Activated T-helper 1 cell treated with anti-CD3 and anti-CD28 coated beads, Interleukin-12 subunit alpha, Interleukin-12 subunit beta, Interleukin-2, Interleukin-4 antibody, amounts not matched to agents 30 ng/mL and 10 ng/mL and 1 ng/mL, durations not matched to agents 14 hours and 24 hours and 36 hours (primary cell): ENCODE measurements at places on chromosomes 13 and 19. TPM values are rescaled to one million over a fixed set of nuclear protein-coding genes. Genes with fewer than 3 reads are reported as not detected.

The GRK1 gene
- total RNA-seq = 0.12 TPM in 1 of 2 replicates, not detected in the other

The METTL21C gene
- not detected in 2 replicates for total RNA-seq

The RXFP2 gene
- total RNA-seq = not detected in 2 replicates

The LILRB1 gene
- not detected in 2 replicates for total RNA-seq

The CATSPERD gene
- not detected in 2 replicates for total RNA-seq

The DNAJC15 gene
- 18.5 and 20.5 TPM in 2 replicates for total RNA-seq

The ZNF649 gene
- total RNA-seq = 10.5 and 12.3 TPM in 2 replicates

The ZNF541 gene
- total RNA-seq = 0.05 and 0.39 TPM in 2 replicates

The IGFL3 gene
- not detected in 2 replicates for total RNA-seq
